Tibial nerve (tissue), 4 donors: ENCODE measurements at places on chromosomes 2 and 18.

- no peaks in the 10 kb centered on the region for H3K27me3 ChIP-seq
- no peaks in the 10 kb centered on the region for H3K4me1 ChIP-seq
- no peak for DNase-seq
- no peak overlapping the region for H3K27ac ChIP-seq
Measured at GRCh38 chr2:26609839-26610277, 31.3 kb downstream of the CIB4 start.

DNA sequence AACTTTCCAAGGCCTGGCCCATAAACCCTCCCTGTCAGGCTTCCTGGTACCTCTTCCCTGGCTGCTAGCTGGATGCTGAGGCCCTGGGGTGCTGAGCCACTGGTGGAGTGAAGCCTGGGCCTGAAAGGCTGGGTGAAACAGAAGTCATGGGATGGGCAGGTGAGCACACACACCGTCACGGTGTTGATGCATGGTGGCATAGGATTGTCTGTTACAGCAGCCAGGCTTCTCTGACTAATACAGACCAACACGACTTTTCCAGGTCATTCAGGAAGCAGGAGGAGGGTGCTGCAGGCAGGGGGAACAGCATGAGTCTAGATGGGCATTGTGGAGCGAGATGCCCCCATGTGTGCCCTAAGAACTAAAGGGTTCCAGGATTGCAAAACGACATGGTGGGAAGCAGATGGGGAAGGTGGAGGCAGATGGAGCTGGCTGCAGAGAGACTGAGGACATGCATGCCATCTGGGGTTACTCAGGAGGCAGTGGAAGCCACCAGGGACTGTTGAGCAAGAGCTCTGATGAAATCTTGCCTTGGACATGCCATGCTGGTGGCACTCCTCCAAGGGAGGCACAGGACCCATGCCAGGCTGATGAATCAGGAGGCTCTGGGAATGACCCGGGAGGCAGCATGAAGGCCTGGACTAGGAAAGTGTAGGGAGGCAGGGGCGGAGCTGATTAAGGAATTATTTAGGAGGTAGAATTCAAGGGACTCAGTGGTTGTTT is 480.9 kb downstream of the TSN start:
- no peak overlapping the region for H3K4me3 ChIP-seq
- no peak for DNase-seq
- H3K4me1 ChIP-seq = no peaks in the 10 kb centered on the region
- no peak overlapping the region for H3K27ac ChIP-seq
- no peaks in the 10 kb centered on the region for H3K36me3 ChIP-seq
- H3K27me3 ChIP-seq = no peaks in the 10 kb centered on the region

GRCh38 chr18:32707147-32707546 is 65.7 kb downstream of the KLHL14 start:
- H3K36me3 ChIP-seq = no peaks in the 10 kb centered on the region
- H3K4me3 ChIP-seq = no peak overlapping the region
- no peak overlapping the region for H3K27ac ChIP-seq
- H3K4me1 ChIP-seq = no peaks in the 10 kb centered on the region

DNA sequence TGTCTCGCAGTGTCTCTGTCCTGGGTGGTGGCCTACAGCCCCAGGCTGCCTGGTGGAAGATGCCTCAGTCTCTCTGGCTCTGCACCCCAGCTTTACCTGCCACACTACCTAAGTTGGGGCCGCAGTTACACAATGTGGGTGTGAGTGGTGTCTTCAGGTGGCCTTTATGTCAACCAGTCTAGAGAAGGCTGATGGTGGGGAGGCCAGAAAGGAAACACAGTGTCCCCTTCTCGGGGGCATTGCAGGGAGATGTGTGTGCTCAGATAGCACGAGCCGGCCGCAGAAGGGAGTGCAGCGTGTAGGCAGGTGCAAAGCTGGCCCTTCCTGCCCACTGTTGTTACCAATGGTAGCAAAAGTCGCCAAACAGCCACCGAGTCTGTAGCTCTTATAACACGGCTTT is 216.1 kb downstream of the SH3RF3 start:
- DNase-seq = no peak
- no peaks in the 10 kb centered on the region for H3K4me1 ChIP-seq
- H3K36me3 ChIP-seq = no peaks in the 10 kb centered on the region
- no peaks in the 10 kb centered on the region for H3K27me3 ChIP-seq

DNA sequence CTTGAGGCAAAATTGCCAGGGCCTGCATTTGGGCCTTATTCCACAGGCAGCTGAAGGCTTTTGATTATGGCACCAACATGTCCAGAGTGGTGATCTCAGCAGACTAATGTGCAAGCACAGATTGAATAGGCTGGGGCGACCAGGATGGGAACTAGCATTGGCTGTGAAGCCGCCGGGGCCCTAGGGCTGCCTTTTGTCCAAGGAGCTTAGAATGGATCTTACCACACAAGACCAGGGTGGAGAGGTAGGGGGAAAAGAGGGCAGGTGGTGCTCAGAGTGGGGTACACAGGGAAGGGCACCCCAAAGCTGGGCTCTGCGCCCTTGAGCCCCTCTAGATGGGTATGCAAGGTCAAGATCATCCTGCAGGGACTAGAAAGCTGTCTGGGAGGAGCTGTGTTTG is 23.1 kb downstream of the PSD4 start:
- no peaks in the 10 kb centered on the region for H3K27me3 ChIP-seq
- H3K4me1 ChIP-seq = no peaks in the 10 kb centered on the region
- H3K36me3 ChIP-seq = no peaks in the 10 kb centered on the region
- H3K4me3 ChIP-seq = no peak overlapping the region
- H3K27ac ChIP-seq = no peak overlapping the region

GRCh38 chr2:6224267-6224666 is 532.1 kb downstream of the SOX11 start:
- H3K36me3 ChIP-seq = no peaks in the 10 kb centered on the region
- no peak for DNase-seq
- H3K27me3 ChIP-seq = no peaks in the 10 kb centered on the region
- no peak overlapping the region for H3K4me3 ChIP-seq
